CD8-positive, alpha-beta memory T cell (primary cell): ENCODE measurements at places on chromosomes 6 and 20. TPM values are rescaled to one million over a fixed set of nuclear protein-coding genes. Genes with fewer than 3 reads are reported as not detected.

DNA sequence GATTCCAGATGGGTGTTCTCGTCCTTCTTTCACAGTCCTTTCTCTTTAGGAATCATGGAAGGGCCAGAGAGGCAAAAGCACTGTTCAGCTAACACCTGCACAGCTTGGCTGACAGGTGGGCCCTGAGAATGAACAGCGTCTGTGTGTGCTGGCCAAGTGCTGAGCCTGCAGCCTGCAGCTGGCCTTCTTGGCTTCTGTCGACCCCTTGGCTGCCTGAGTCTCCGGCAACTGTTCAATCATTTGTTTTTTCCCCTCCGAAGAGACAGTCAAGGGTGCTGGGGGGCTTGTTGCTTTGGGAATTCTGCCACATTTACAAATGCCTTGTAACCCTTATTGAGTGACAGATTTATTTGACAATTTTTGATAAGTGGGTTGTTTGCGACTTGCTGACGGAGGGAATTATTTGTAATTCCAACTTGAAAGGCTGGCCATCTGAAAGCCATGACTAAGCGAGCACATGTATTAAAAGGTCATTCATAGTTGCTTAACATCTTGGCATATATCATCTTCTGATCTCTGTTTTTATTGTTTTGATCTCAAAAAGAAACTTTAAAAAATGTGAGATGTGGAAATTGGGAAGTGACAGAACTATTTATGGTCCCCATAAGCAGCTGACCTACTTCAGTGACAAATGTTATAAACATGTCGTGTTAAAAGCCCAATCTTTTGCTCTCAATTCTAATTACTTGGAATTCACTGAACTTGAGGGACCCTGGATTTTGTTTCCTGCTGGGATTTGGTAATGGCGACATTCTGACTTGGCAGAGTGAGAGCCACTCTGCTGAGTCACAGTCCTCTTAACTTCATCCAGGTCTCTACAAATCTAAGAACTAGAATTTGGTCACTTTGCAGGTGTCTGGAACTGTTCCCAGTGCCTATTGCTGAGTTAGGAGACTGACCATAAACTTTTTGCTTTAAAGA, 41.9 kb upstream of the FERMT1 start:
- DNase-seq: no peak

- DNase-seq: no peak
Measured at GRCh38 chr20:8766868-8767390, 302.0 kb upstream of the PLCB4 start.

DNA sequence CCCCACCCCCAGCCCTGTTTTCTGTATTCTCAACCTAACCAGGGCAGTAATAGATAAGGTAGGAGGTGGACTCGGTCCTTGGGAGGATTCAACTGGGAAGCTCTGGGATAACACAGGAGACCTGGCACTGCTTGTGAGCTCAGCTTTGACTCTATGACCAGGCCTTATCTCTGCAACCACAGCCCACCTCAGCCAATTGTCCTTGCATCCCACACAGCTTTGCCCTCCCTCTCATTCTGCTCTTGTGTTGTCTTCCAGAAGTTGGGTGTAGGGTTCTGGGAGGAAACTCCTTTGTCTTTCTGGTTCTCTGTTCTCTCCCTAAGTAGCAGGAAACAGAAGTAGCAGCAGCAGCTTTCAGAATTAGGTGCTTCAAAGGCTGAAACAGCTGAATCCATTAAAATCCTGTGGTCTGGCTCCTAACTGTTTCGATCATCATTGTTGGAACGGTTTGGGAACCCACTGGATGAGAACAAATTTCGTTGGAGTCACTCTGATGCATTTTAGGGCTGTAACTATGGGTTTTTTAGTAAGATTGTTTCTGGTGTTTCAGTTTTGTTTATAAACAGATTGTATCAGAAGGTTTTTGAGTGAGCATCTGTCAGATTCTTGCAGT, 32.4 kb upstream of the SNX9 start:
- DNase-seq: no peak

DNA sequence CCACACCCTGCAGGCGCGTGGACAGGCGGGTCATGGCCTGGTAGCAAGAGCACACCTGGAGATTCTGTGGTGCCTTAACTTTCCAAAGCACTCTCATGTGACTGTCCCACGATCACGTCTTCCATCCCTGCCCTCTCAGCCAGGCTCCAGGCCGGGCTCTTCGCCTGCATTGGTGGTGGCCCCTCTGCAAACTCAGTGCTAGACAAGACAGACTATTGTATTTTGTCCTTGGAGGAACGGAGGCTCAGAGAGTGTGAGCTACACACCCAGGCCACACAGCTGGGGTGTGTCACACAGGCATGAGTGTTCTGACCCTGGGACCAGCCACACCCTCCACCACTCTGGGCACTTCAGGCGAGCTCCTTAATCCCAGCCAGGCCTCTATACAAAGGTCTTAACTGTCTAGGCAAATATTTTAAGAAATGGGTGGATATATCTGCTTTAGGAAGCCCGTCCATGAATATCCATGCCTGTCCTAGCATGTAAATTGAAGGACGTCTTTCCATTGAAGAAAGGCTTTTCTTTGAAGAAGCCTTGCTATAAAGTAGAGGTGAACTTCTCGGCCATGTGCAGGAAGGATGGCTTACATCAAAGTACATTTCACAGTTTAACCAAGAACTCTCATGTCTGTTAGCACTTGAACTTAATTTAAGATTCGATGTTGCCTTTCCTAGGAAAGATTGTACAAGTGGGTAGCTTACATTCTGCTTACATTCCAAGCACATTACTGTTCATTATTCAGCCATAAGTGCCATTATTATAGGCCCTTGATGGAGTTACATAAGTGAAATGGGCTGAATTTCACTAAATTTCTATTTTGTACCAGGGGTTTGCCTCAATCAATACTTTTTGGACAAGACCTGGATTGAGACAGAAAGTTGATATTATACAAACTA, 263.9 kb downstream of the DLL1 start:
- DNase-seq: no peak

The POM121L2 gene
- not detected for total RNA-seq

The TULP1 gene
- total RNA-seq: not detected

The SAMD3 gene
- total RNA-seq: 12.5 TPM

DNA sequence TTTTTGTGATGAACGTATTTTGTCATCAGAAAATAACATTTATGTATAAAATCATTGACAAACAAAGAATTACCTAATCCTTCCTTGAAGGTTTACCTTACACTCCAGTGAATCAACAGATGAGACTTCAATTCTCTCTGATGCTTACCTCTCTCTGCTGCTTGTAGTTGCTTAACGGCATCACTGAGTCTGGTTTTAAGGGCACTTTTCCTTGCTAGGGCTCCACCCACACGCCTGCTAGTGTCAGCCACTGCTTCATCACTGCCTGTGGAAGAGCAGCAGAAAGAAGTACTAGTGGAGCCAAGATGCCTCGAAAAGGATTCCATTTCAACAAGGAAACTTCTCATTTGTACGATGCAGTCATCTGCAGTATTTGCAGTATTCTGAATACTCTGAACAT, 63.0 kb downstream of the FAM229B start:
- DNase-seq: no peak

- no peak for DNase-seq
Measured at GRCh38 chr6:20402092-20402341, 338 bp downstream of the E2F3 start.

- DNase-seq: no peak
Measured at GRCh38 chr6:127554435-127555006, 22.5 kb upstream of the C6orf58 start.

GRCh38 chr6:51934098-51934497, 153.3 kb downstream of the PKHD1 start:
- no peak for DNase-seq

- no peak for DNase-seq
Measured at GRCh38 chr6:161276605-161277155, 2.8 kb upstream of the AGPAT4 start.

DNA sequence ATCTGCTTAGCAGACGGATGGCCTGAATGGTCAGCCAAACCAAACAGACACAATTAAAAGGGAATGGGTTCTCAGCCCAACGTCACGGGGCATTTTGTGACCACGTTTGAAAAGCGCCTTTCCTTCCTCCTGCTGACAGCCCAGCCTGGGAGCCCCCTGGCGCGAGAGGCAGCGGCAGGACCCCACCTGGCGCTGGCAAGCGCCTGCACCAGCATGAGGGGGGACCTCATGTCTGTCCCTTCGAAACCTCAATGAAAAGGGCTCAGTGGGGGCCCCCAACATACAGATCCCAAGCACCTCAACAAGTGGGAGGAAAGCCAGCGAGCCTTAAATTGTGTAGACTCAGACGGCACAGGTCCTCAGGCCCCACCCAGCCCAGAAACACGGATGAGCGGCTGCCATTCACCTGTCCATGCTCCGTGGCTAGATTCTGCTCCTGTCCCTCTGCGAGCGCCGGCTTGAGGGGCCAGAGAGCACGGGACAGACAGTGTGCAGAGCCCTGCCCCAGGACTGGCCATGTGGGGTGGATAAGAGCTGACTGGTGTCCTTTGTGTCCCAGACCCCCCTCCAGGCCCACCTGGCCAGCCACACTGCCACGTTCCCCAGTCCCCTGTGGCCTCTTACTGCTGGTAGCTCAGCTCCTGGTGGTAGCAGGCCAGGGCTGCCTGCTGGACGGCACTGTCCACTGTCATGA, 87.6 kb downstream of the NINL start:
- no peak for DNase-seq

DNA sequence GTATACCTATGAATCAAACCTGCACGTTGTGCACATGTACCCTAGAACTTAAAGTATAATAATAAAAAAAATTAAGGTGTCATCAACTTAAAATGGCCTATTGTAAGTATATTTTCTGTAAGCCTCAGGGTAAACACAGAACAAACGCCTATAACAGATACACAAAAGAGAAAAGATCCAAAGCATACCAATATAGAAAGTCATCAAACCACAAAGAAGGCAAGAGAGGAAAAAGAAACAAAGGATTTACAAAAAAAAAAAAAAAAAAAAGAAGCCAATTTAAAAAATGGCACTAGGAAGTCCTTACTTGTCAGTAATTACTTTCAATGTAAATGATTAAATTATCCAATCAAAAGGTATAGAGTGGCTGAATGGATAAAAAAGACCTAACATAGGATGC, 24.6 kb upstream of the ASF1A start:
- no peak for DNase-seq

GRCh38 chr6:91744566-91744965, 1157.7 kb upstream of the MAP3K7 start:
- DNase-seq: no peak

GRCh38 chr20:32664012-32664677, 9.6 kb downstream of the C20orf203 start:
- DNase-seq: no peak

- no peak for DNase-seq
Measured at GRCh38 chr6:108951351-108951953, 103.2 kb downstream of the ARMC2 start.

DNA sequence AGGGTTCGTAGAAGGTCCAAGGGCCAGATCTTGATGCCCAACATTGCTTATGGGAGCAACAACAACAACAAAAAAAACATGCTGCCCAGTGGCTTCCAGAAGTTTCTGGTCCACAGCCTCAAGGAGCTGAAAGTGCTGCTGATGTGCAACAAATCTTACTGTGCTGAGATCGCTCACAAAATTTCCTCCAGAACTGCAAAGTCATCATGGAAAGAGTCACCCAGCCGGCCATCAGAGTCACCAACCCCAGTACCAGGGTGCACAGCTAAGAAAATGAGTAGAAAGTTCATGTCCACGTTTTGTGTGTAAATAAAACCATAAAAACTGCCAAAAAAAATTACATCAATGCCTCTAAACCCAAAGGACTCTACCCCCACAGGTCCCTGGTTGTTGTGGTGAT, 3.8 kb downstream of the HLA-DPB1 start:
- no peak for DNase-seq
